T-helper 22 cell (primary cell): ENCODE measurements at places on chromosomes 11 and 22.

DNA sequence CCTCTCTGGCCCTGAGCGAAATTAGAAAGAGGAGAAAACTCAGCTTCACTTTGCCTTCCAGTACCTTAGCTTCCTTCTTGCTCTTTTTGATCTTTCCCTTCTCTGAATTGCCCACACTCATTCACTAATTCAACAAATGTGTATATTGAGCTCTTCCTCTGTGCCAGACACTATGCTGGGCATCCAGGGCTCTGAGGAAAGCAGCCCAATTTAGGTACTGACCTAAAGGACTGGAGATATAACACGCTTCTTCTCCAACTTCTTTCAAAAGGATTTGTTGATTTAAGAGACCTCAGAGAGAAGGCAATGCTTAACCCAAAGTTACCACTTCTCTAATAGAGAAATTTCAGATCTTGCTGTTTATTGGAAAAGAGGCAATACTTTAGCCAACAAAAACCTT, 103.6 kb downstream of the TMPRSS5 start:
- no peak for DNase-seq

DNA sequence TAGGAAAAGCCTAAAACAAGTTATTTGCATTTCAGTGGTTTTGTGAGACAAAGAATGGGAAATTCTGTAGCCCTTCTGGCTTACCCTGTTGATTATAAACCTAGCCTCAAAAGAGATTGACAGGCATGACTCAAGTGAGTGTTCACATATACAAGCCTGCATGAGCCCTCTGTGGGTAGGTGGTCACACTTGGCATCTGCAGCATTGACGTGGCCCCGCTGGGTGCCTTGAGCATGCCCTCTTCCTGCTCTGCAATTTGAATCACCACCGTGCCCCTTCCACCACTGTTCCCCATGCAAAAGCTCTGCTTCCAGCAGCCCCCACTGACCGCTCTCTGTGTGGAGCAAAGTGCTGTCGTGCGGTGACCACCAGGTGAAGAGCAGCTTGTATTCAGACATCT, 21.0 kb upstream of the ADSL start:
- peak; percentile 52 for DNase-seq

DNA sequence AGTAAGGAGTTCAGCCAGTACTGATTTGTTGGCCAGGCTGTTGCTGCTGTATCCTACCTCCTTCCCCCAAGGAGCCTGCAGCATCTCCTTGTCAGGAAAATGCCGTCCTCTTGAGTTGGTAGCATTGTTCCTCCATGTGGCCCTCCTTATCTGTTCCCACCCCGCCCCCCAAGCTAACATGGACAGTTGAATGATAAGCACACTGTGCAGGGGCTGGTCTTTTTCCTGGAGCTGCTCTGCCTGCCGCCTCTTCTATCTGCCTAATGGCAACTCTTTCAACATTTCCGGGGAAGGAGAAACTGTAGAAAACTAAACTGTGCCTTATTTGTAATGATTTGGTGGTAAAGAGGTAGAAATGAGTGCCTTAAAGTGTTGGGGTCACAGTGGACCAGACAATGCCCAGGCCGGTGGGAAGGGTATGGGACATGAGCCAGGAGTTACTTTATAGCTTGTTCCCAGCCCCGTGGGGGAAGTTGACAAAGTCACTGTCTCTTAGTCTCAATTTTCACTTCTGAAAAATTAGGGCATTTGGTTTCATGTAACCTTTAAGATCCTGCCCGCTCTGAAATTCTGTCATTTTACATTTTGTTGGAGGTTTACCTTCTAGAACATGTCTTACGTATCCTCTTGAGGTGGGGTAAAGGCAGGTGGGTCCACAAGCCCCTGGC, 4.5 kb downstream of the FAM118A start:
- DNase-seq, result no peak

DNA sequence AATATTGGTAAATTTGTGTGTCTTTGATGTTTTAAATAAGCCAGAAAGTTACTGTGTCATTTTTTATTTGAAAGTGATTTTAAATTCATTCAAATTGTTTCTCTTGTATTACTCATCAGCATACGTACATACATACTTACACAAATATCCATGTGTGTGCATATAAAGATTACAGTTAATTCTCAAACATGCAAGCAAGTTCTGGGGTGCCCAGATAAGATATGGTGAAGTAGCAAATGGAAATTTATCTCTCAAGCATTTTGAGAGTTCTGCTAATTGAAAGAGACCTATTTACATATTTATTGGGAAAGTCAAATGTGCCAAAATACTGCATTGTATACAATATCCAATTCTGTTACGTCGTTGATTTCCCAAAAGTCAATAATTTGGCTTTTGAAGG, 1024.0 kb upstream of the CNTN5 start:
- DNase-seq, result no peak

- no peak for DNase-seq
Measured at GRCh38 chr11:134372961-134373360, 39.1 kb downstream of the B3GAT1 start.

DNA sequence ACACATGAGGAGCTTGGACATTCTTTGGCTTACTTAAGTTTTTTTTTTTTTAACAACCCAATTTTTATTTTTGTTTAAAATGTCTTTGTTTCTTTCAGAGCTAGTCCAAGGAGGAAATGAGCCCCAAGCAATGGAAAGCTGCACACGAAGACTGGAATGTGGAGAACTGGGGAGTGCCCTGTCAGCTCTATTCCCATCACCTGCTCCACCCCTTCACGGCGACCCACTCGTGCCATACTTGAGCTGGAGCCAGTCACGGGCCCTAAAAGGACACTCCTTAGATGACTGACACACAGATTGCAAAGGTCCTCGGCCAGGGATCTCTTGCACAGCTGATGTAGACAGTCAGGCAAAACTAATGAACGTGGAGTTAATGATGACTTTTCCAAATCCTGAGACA, 10.6 kb upstream of the SLC25A18 start:
- DNase-seq, result no peak

GRCh38 chr11:67384851-67385366, 6.9 kb upstream of the RAD9A start:
- no peak for DNase-seq

DNA sequence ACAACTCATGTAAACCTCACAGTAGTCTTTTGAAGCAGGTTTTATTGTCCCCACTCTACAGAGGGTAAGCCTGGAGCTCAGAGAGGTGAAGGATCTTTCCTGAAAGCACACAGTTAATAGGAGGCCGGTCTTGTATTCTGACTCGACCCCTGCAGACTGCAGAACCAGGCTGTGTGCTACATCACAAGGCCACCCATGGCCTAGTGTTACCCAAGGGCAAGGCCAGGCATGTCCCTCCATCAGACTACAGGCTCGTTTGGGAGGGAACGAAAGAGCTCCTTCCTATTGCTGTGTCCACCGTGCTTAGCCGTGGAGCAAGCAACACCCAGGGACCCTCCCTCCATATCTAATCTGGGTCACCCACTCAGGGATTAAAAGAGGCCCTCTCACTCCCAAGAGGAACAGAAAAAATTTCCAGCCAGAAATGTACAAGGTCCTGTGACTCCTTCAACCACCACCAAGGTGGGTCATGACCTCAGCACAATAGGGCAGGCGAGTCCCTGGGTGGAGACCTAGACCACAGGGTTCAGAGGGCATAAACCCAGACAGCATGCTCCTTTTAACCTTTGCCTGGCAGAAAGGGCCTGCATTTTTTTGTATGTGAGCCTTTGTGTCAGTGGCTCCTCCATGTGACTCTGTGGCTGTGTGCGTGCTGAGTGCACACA, 6.3 kb upstream of the SMIM35 start:
- DNase-seq, result no peak

- DNase-seq, result no peak
Measured at GRCh38 chr11:706957-707816, 1.2 kb downstream of the EPS8L2 start.

DNA sequence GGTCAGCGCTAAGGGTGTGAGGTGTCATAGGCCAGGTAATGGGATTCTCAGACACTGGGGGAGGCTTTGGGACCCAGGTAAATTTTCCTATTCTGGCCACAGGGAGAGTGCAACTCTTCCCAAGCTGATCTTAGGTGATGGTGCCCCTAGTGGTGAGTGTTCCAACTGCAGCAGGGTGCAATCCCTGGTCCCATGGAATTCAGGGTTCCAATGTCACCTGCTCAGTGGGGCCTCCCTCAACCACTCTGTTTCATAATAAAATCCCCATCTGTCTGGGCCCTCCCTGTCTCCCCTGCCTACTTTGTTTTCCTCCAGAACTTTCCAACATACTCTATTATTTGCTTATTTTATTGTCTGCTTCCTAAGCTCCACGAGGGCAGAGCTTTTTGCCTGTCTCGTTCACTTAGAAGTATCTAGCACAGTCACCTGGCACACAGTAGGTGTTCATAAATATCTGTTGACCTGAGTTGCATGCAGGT, 2.9 kb upstream of the SGSM1 start:
- DNase-seq, result peak; percentile 11

- peak; percentile 72 for DNase-seq
Measured at GRCh38 chr11:35235936-35236666, 97.1 kb downstream of the CD44 start.

- DNase-seq, result no peak
Measured at GRCh38 chr11:128311742-128312719, 275.3 kb downstream of the ETS1 start.

GRCh38 chr11:44205836-44206235, 104.1 kb downstream of the ALX4 start:
- DNase-seq, result no peak

- no peak for DNase-seq
Measured at GRCh38 chr11:128685402-128686020, 8.4 kb upstream of the FLI1 start.

GRCh38 chr11:96127596-96127959, 203.7 kb upstream of the MTMR2 start:
- no peak for DNase-seq

GRCh38 chr11:5665051-5665570, 19.8 kb downstream of the TRIM5 start:
- DNase-seq, result no peak

DNA sequence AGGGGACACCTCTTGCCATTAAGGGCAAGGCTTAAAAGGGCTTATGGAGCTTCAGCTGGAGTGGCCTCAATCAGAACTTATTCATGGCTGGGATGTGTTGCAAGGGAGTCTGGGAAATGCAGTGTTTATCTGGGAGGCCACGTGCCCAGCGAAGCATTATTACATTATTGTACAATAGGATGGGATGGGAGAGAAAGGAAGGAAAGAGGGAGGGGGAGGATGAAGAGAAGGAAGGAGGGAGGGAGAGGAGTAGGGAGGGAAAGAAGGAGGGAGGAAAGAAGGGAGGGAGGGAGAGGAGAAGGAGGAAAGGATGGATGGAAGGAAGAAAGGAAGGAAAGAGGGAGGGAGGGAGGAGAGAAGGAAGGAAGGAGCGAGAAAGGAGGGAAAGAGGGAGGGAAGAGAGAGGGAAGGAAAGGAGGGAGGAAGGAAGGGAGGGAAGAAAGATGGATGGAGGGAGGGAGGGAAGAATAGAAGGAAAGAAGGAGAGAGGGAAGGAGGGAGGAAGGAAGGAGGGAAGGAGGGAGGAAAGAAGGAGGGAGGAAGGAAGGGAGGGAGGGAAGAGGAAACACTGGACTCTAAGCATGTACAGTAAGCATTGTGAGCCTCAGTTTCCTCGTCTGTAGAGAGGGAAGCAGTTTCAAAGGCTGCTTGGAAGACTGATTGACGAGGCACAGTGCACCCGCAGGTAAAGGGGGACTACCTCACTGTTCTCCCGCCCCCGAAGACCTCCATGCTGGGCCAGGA, 62.2 kb downstream of the MYEOV start:
- no peak for DNase-seq

- DNase-seq, result no peak
Measured at GRCh38 chr11:130420478-130421198, 7.8 kb downstream of the ADAMTS8 start.

- no peak for DNase-seq
Measured at GRCh38 chr22:34800260-34800980, 265.5 kb upstream of the ISX start.

DNA sequence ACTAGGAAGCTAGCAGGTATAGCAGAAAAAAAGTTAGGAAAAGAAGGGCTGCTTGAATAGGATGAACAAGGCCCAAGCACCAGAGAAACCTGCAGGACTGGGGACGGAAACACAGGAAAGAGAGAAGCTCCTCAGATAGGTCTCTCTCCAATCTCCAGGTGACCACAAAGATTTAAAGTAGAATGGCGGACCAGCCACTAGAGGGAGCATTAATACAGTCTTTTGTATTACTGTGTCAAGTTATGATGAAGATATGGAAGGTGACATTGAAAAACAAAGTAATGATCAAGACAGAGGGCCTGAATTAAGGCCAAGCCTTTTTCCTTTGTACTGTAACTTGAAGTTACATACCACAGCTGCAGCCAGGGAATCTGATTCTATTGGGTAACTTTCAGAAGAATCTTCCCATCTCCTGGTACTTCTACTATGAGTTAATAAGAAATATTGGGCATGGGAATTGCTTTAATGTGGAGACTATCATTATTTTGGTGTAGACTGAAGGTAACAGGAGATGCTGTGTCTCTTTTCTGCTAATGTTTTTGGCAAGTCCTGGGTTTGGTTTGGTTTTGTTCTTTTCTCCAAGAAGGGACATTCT, 33.8 kb downstream of the OR2AG2 start:
- DNase-seq, result peak; percentile 46

DNA sequence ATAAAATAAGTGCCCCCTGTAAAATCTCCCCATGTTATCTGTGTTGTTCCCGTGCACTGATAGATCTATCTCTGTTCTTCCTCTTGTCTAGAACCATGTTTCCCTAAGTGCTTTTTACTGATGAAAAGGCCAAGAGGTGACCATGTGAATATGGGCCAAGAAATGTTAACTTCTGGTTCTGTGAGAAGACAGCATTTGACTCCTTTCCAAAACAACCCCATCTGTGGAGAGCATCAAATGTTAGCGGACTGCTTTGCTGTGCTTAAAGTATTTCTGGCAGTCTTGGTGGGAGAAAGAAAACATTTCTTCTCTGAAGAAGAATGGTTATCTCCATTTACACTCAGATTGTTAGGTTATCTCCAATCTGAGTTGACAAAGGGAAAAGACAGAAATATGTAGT, 58.6 kb upstream of the GUCY1A2 start:
- DNase-seq, result no peak

DNA sequence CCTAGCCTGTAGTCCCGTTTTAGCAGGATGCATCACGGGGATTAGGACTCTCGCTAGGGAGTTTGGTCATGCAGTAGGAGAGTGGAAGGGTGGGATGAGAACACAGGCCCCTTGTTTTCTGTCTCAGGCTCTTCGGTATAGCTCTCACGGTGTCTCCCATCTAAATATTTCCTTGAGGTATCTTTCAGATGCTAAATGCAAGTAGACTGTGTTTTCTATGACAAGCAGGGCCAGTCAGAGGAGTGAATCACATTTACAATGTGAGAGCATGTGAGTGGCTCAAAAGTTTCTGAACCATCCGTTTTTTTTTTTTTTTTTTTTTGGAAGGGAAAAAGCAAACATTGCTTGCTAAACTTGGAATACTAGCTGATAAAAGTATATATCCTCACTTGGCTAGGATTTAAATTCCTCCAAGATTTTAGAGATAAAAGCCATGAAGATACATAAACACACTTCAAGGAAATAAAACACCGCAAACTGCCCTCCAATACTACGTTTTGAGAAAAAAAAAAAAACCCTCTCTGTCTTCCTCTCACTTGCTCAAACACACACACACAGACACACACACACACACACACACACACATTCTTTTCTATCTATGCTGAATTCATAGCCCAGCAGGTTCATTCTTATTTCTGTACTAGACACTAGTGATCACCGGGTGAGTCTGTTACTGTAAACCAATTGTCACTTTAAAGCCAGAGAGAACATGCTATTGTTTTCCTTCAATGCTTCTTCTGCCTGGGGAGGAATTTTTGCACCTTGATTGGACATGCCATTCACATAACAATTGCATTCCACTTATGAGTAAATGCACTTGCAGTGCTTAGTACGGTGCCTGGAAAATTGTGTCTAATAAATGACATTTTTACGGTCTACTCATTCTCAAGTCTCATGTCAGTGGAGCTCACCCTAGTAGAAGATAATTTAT, 224.6 kb upstream of the CCDC90B start:
- no peak for DNase-seq
